ENCODE measurements at places on chromosomes 4 and X.

GRCh38 chr4:186144198-186144945 lies 39.9 kb downstream of the FAM149A start:
- no peak for DNase-seq

DNA sequence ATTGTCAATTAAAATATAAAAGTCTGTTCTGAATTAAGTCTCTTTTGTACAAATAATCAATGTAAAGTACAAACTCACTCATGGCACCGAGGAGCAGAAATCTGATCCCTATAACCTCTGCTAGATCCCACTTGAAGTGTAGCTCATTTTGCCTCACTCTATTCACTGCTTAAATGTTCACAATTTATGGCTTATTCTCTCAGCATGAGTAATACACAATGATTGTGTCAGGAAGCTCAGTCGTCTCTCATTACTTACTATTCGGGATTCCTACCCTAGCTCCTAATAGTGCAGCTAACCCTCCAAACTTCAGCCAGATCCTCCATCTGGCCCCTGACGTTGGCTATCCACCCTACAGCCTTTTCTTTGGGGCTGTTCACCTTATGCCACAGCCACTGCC lies 4.7 kb upstream of the AMMECR1 start:
- DNase-seq, result no peak

DNA sequence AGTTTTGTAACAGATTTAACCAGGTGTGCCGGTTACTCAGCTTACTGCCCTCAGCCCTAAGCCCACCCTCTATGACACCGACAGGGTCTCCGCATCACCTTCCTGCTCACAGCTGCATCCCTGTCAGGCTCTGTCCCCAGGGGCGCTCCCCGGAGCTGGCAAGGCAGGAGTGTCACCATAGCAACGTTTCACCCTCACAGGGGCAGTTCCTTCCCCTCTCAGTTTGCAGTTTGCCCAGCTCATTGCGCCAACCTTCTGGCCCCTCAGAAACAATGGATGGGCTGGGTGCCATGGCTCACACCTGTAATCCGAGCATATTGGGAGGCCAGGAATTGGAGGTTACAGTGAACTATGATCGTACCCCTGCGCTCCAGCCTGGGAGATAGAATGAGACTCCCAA lies 42.6 kb downstream of the RGS12 start:
- DNase-seq, result no peak

DNA sequence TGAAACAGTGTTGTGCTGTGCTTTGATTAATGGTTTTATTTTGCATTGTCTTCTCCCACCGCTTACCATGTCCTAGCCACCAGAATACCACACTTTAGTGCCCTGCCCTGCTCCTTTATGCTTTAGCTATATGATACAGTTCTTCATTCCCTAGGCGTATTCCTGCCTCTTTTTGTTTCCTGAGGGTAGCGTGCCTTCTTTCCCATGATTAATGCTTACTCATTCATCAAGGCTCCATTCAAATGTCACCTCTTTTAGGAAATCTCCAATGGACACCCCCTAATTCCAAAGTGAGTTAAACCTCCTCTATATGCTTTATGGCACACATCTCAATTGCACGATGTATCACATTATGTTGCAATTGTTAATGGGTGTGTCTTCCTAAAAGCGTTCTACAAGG lies 46.3 kb downstream of the SPANXD start:
- DNase-seq, result no peak

GRCh38 chr4:173698557-173699262 lies 168.7 kb upstream of the HAND2 start:
- DNase-seq, result no peak

GRCh38 chr4:153512952-153513500 lies 46.9 kb downstream of the TMEM131L start:
- no peak for DNase-seq

DNA sequence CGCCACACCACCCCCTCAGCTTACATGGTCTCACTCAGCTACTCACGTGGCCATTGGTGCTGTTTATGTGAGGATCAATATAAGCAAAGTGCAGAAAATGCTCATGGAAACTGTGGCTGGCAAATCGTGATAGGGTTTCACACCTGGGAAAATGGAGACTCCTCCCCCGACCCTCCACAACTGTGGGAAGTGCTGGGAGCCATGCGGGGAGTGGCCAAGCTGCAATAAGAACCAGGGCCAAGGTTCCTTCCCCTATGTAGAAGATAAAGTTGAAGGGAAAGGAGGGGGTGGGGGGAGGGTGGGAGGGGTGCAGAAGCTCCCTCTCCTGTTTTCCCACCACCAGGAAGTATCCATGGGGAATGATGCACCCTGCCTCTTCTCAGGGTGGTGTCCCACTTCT lies 145.5 kb upstream of the MAMLD1 start:
- DNase-seq, result no peak

DNA sequence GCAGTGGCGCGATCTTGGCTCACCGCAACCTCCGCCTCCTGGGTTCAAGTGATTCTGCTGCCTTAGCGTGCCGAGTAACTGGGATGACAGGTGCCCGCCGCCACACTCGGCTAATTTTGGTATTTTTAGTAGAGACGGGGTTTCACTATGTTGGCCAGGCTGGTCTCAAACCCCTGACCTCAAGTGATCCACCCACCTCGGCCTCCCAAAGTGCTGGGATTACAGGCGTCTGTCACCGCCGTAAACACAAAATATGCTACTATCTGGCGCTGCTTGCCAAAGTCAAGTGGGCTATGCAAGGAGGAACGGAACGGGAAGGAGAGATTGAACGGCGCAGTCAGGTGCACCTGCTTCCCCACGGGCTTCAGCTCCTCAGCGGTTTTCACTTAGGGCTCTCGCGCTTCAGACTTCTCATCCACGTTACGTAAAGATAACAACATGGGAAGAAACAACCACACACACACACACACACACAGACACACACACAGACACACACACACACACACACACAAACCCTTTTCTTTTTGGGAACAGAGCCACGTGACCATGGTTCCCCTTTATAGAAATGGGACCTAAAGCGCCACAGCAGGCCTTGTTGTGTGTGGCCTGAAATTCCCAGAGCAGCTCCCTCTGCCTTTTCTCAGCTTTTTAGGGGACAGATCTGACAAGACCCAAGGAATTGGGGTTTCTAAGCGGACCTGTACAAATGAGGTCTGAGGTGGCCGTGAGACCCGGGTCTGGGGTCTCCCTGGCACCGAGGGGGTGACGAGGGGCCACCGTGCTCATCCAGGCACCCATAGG lies 1.5 kb downstream of the P2RY8 start:
- peak; percentile 72 for DNase-seq

GRCh38 chrX:117038918-117039440 lies 576.2 kb upstream of the CT83 start:
- DNase-seq, result no peak

DNA sequence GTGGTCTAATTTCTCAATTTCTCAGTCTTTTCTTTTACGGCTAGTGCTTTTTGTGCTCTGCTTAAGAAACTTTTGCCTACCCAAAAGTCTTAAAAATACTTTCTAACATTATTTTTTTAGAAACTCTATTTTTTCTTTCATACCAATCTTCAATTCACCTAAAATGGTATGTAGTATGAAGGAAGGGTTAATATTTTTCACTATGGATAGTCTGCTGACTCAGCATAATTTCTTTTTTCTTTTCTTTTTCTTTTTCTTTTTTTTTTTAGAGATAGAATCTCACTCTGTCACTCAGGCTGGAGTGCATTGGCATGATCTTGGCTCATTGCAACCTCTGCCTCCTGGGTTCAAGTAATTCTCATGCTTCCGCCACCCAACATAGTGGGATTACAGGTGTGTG lies 34.2 kb upstream of the GYPE start:
- no peak for DNase-seq

GRCh38 chrX:8090482-8090881 lies 80.6 kb downstream of the VCX2 start:
- DNase-seq, result no peak

DNA sequence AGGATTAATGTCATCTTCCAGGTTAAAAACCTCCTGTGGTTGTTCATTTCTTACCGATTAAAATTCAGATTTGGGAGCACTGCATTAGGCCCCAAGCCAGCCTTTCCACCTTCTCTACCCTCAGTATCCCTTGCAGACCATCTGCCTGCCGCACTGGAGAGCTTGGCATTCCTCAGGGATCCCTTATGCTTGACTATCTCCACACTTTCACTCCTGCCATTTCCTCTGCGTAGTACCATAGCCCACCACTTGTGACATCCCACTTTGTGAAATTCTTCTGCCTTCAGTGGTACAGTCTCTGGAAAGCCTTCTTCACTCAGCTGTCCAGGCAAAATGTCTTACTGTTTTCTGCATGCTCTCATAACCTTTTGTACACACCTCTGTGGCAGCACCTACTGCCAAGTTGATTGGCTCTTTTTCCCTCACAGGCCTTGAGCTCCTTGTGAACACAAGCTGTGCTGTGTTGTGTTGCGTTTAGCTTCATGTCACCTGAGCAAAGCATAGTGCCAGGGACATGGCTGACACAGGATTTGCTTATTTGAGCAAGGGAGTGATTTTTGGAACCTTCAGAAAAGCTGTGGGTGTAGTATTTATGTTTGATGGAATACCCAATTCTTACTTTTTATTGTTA lies 156.4 kb downstream of the ARX start:
- DNase-seq, result no peak

GRCh38 chr4:53100501-53101190 lies 238.5 kb downstream of the RASL11B start:
- DNase-seq, result no peak

DNA sequence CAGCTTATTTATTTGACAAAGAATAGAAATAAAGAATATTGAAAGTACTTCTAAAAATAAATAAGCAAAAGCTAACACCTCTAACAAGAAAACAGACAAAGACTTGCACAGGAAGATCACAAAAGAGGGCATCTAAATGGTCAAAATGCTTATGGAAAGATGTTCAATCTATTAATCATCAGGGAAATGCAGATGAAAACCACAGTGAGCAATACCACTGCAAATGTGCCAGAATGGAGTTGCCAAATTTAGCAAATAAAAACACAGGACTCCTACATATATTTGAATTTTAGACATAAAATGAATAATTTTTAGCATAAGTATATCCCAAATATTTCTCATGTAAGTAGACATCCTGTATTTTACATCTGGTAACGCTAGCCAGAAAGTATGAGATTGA lies 56.1 kb upstream of the HPGD start:
- DNase-seq, result no peak

- DNase-seq, result no peak
Observed at GRCh38 chr4:17068392-17068791, 169.9 kb upstream of the LDB2 start.

DNA sequence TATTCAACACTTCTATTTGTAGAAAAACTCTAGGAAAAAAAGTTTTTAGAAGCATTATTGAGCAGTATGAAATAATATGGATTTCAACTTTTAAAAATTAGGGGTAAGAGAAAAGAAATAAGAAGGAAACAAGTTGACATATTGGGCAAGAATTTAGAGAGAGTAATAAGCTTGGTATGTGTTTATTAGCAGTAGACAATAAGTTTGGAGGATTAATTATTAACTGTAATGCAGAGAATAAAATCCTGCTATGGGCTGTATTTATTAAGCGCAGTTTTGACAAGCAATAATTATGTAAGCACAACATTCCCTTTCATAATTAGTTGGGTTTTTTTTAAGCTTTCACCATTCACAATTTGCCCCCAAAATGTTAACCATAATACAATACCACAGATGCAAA lies 162.7 kb upstream of the SLC7A11 start:
- DNase-seq, result no peak

DNA sequence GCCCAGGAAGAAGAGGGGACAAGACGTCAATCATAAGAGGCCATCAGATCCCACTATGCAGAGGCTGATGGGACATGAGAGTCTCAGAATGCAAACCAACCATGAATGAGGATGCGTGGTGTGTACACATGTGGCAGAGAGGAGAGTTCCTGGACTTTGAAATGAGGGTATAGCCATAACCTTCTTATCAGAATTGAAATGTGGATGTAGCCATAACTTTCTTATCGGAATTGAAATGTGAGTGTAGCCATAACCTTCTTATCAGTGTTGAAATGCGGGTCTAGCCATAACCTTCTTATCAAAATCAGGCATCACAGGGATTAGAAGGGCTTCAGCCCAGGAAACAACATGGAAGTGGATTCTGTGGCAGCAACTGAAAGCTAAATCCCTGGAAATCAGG lies 415.5 kb upstream of the FAT1 start:
- DNase-seq, result no peak

DNA sequence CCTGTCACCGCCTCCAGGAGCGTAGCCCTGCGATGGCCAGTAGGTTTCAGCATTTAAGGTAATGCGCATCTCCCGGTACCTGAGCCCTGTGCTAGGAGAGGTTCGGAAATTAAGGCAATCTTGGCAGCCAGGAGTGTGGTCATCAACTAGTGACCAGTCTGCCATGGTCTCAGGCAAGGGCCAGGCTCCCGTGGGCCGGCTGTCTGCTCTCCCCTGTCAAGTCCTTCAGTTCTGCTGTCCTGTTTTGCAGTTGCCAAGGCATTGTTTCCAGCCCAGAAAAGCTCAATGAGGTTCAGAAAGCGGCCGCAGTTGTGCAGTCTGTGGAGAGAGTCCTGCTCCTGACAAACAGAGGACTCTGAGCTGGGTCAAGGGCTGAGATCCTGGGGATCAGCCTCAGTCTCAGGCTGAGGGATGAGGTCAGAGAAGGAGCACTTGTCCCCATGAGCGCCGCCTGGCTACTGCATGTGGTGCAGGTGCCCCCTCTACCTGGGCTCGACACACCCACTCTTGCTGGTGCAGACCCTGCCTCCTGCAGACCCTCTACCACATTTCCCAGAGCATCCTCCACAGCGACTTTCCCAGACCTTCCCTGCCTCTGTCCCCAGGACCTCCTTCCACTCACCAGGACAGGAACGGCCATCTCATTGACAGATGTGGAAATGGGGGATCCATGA lies 53.4 kb upstream of the PSAPL1 start:
- DNase-seq, result no peak

DNA sequence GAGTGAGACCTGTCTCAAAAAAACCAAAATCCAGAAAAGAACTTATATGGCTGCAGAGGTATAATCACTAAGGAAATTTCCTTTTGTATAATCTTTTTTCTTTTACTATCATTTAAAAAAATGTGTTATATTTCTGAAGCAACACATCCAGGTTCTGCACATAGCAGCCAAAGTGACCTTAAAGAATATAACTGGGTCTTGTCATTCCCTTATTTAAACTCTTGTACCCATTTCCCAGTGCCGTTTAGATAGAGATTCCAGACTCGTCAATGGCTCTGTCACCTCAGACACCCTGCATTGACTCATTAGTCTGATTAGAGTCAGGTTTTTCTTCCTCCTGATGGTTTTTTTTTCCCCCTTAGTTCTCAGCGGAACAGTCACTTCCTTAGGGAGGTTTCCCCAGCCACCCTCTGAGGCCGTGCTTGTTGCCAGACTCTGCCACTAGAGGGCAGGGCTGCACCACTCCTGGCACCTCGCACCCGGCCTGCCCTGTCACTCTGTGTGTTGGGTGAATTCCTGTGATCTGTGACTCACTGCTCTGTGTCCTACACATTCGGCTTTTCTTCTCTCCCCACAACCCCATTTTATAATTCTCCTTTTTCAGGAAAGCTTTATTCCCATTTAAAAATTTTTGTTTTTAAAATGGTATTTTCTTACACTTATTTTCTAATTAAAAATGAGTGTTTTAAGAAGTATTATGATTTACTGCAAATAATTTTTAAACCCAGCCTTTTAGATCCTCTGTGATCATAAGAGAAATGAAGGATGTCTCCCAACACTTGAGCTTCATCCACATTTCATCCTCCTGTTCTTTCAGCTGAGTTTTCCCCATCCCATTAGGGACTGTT lies 32.1 kb downstream of the HTT start:
- peak; percentile 90 for DNase-seq
